Cardiac septum (tissue), 1 donor: ENCODE measurements at places on chromosomes 4 and X. TPM values are rescaled to one million over a fixed set of nuclear protein-coding genes. Genes with fewer than 3 reads are reported as not detected.

Gene MGARP
- total RNA-seq, result 0.81 TPM

- no peak for DNase-seq
Measured at GRCh38 chrX:133229361-133229760, 11.2 kb upstream of the TFDP3 start.

Gene CD40LG
- not detected for total RNA-seq

DNA sequence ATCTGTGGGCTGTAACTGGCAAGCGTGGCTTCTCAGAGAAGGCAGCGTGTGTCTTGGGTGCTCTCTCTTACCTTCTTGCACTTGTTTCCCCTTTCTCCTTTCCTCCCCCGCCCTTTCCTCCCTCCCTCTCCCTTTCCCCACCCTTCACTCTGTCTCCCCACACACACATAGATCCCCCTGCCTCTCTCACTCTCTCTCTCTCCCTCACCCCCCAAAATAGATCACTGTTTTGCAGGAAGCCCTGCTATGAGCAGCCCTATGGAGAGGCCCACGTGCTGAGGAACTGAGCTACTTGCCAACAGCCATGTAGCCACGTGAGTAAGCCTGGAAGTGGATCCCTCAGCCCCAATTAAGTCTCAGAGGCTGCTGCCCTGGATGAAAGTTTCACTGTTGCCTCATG is 4.3 kb upstream of the PNMA6E start:
- peak; percentile 49 for DNase-seq

Gene PASD1
- total RNA-seq, result not detected

GRCh38 chr4:158170691-158171561 is 1.9 kb downstream of the GASK1B start:
- peak; percentile 92 for DNase-seq

GRCh38 chr4:85039526-85039925 is 73.0 kb upstream of the WDFY3 start:
- DNase-seq, result no peak
